Lower leg skin (tissue), 4 donors: ENCODE measurements at places on chromosomes 6 and 20.
A peak's percentile ranks its signal among the peaks of the same experiment; 100 is the strongest.

GRCh38 chr6:118980063-118980462 lies 45.1 kb upstream of the MCM9 start:
- DNase-seq = peak; percentile 36

DNA sequence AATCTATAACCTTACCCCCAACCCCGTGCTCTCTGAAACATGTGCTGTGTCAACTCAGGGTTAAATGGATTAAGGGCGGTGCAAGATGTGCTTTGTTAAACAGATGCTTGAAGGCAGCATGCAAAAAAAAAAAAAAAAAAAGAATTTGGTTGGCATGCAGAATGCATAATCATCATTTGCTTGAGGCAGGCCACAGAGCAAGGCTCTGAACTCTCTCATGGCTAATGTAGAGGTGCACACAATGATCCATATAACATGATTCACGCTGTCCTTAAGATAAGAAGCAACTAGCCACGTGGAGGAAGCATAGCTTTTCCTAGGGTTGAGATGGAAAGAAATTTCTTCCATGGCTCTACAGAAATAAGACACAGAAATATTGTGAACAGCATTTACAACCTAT lies 27.6 kb upstream of the RPN2 start:
- DNase-seq = no peak

GRCh38 chr6:63560801-63561287 lies 11.4 kb upstream of the LOC128125822 start:
- DNase-seq = no peak

- no peak for DNase-seq
These were observed 5.8 kb upstream of the GNRH2 start for GRCh38 chr20:3037654-3038053.

GRCh38 chr6:44332585-44332984 lies 9.9 kb upstream of the SPATS1 start:
- DNase-seq = no peak

DNA sequence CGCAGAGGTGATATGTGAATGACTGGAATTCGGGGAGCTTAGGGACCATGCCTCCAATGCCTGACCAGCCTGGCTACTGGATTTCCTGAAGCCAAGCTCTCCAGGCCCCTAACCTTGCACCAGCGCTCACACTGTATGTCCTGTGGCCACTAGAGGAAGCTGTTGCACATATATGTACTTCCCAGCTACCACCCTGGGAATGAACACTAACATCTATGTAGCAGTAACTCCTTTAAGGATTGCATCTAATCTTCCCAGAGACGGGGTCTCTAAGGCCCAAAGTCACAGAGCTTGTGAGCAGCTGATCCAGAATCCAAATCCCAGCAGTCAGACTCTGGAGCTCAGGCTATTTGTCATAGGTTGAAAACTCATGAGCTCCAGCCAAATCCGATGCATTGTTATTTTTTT lies 20.4 kb upstream of the BPIFB1 start:
- no peak for DNase-seq
